ENCODE measurements at places on chromosomes 2 and 18.

GRCh38 chr2:127118038-127118437 is 11.1 kb upstream of the BIN1 start:
- no peak for DNase-seq

GRCh38 chr18:35917043-35917442 is 55.4 kb upstream of the RMP24 start:
- no peak for DNase-seq

- no peak for DNase-seq
These were observed 15.8 kb downstream of the HS1BP3 start for GRCh38 chr2:20635113-20635510.

GRCh38 chr2:241645056-241645914 is 7.8 kb downstream of the ATG4B start:
- no peak for DNase-seq

DNA sequence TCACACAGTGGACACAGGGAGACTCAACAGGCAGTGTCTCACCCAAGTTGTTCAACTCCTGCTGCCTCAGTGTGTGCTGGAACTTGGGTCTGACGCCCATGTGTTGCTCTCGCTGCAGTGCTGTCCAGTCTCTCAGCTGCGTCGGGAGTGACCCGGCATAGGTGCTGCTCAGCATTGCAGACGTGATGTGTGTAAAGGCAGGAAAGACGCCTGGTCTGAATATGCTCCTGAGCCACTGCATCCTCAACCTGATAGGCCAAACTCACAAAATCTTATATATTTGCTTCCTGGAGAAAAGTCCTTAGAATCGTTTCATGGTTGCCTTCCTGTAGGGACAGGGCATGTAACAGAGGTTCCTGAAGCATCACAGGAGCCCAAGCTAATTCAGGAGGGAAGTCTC is 152.9 kb downstream of the INSIG2 start:
- no peak for DNase-seq

- DNase-seq: no peak
These were observed 145.2 kb upstream of the TPO start for GRCh38 chr2:1268034-1268433.

DNA sequence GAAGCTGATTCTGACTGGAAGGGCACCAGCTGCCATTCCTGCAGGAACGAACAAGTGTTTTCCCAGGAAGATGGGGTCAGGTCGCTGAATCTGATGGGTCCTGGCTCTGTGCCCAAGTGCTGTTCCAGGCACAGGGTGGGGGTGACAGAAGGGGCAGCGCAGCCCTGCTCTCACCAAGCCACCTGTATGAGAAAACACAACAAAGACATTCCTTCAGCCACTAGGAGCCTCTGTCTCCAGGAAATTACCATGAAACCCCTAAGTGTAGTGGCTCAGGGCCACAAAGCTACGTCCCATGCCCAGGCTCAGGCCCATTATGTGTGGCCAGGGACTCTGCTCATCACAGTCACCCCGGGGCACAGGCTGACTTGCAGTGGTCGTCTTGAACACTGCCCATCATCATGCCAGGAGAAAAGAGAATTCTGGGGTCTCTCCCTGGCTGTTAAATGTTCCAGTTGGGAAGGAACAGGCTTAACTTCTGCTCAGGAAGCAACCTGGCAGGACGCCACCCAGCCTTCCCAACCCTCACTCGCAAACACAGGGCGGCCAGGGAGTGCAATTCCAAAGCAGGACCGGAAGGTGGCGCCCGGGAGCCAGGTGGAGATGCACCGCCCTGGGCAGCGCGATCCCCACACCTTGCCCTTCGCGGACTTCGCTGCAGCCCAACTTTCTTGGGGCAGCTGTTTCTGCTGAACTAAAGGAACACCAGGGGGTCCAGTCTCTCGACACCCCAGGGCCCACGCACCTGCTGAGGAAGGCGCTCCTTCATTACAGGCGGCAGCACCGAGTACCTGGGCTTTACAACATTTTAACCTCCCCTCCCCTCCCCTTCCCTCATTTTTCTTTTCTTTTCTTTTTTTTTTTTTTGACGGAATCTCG is 11.0 kb upstream of the SFTPB start:
- peak; percentile 61 for DNase-seq

DNA sequence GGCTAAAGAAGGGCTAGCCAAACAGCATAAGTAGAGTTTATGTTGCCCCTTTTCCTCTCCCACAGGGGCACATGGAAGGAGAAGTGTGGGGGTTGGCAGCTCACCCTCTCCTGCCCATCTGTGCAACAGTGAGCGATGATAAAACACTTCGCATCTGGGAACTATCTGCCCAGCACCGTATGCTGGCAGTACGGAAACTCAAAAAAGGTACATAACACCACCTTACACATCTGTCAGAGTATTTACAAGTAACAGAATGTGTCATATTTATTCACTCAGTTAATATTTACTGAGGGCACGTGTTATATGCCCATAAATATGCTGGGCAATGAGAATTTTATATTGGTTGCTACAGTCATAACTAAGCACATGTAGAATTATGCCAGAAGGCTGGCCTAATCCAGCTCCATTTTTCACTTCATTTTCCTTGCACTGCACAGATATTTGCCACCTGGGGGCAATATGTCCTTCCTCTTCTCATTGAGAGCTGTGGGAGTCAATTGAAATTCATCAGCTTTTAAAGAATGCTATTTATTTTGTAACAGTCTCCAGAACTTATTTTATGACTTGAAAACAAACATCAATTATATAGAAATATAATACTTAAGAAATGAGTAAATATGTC is 150.6 kb downstream of the RTN4 start:
- no peak for DNase-seq

All from activated T-helper 9 cell treated with anti-CD3 and anti-CD28 coated beads, Interleukin-2, amount 50 U/mL, for 16 hours (primary cell).